ENCODE measurements at places on chromosomes 1 and 21.

GRCh38 chr1:179728271-179728670, 14.8 kb upstream of the FAM163A start:
- no peak overlapping the region for H3K4me3 ChIP-seq
- no peaks in the 10 kb centered on the region for H3K4me1 ChIP-seq
- H3K36me3 ChIP-seq, result no peaks in the 10 kb centered on the region
- DNase-seq, result no peak
- no peak overlapping the region for H3K27ac ChIP-seq

GRCh38 chr1:8326265-8326664, 8.4 kb downstream of the SLC45A1 start:
- no peaks in the 10 kb centered on the region for H3K36me3 ChIP-seq
- no peak overlapping the region for H3K4me3 ChIP-seq
- H3K27ac ChIP-seq, result no peak overlapping the region
- DNase-seq, result no peak

GRCh38 chr1:30679201-30679975, 44.0 kb downstream of the MATN1 start:
- peaks cover 6% of the 10 kb centered on the region for H3K27me3 ChIP-seq
- DNase-seq, result peak; percentile 20
- H3K27ac ChIP-seq, result no peak overlapping the region
- H3K36me3 ChIP-seq, result no peaks in the 10 kb centered on the region
- no peak overlapping the region for H3K4me3 ChIP-seq
- H3K4me1 ChIP-seq, result no peaks in the 10 kb centered on the region

GRCh38 chr1:222335586-222335985, 212.3 kb downstream of the HHIPL2 start:
- H3K36me3 ChIP-seq, result no peaks in the 10 kb centered on the region
- no peaks in the 10 kb centered on the region for H3K4me1 ChIP-seq
- H3K27ac ChIP-seq, result no peak overlapping the region
- H3K4me3 ChIP-seq, result no peak overlapping the region
- H3K27me3 ChIP-seq, result no peaks in the 10 kb centered on the region

GRCh38 chr1:3014050-3014440, 7.2 kb upstream of the ACTRT2 start:
- DNase-seq, result peak; percentile 37
- H3K4me3 ChIP-seq, result no peak overlapping the region
- H3K27me3 ChIP-seq, result no peaks in the 10 kb centered on the region
- H3K27ac ChIP-seq, result no peak overlapping the region

DNA sequence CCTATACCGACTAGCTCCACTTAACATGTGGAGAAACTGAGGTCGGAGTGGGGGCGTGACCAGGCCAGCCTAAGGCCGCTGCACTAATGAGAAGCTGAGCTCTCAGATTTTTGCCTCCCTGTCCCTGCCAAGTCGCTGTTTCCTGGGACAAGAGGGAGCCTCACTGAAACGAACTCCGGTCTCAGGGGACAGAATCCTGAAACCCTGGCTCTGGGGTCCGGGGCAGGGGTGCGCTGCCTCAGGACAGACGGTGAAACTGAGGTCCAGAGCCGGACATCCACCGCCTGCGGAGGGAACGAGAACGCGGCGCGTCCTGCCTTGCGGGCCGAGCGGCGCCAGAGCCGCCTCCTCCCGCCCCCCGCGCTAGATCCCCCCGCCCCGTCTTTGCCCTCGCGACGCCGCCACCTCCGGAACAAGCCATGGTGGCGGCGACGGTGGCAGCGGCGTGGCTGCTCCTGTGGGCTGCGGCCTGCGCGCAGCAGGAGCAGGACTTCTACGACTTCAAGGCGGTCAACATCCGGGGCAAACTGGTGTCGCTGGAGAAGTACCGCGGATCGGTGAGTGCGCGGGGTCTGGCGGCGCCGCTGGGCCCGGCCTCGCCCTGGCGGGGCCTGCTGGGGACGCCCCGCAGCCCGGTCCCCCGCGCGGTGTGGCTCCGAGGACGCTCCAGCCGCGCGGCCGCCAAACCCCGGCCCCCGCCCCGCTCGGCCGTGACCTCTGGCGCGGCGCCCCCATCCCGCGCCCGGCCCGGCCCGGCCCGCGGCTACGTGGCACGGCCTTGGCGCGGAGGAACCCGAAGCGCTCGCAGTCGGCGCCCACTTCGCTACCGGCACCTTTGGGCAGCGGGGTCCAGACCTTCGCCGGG, at the start of gene GPX7:
Gene GPX7 (plus strand): TSS at position 381 of the 865 bp plus-strand sequence. CDS start 39 bp downstream, at position 420.
- H3K27ac ChIP-seq, result peak within 1 kb of the TSS; percentile 85
- no peak for DNase-seq

GRCh38 chr1:30444850-30445249, 278.5 kb downstream of the MATN1 start:
- no peak overlapping the region for H3K27ac ChIP-seq
- H3K4me3 ChIP-seq, result no peak overlapping the region
- H3K4me1 ChIP-seq, result no peaks in the 10 kb centered on the region
- DNase-seq, result no peak

DNA sequence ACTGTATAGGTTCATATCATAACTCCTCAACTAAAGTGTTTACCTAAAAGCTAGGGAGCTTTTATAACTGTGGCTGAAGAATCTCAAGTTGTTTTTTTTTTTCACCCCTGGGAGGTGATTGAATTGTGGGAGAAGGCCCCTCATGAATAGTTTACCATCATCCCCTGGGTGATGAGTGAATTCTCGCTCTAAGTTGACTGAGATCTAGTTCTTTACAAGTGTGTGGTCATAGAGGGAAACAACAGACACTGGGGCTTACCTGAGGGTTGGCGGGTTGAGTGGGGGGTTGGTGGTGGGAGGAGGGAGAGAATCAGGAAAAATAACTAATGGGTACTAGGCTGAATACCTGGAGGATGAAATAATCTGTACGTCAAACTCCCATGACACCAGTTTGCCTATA, 7.9 kb upstream of the ZSCAN20 start:
- H3K27me3 ChIP-seq, result no peaks in the 10 kb centered on the region
- no peaks in the 10 kb centered on the region for H3K36me3 ChIP-seq

DNA sequence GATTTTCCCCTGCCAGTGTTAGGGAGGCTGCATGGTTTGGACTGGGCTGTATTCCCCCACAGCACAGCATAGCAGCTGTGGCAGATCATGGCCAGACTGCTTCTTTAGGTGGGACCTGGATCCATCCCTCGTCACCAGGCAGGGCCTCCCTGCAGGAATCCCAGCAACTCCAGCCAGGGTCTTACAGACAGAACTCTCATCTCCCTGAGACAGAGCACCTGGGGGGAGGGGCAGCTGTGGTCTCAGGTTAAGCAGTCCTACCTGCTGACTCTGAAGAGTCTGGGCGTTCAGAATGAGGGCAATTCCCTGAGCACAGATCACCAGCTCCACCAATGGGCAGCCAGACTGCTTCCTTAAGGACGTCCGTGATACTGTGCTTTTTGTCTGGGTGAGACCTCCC, 47.9 kb upstream of the C1orf115 start:
- no peaks in the 10 kb centered on the region for H3K36me3 ChIP-seq
- H3K27ac ChIP-seq, result no peak overlapping the region
- H3K27me3 ChIP-seq, result no peaks in the 10 kb centered on the region
- DNase-seq, result no peak
- H3K4me1 ChIP-seq, result no peaks in the 10 kb centered on the region

DNA sequence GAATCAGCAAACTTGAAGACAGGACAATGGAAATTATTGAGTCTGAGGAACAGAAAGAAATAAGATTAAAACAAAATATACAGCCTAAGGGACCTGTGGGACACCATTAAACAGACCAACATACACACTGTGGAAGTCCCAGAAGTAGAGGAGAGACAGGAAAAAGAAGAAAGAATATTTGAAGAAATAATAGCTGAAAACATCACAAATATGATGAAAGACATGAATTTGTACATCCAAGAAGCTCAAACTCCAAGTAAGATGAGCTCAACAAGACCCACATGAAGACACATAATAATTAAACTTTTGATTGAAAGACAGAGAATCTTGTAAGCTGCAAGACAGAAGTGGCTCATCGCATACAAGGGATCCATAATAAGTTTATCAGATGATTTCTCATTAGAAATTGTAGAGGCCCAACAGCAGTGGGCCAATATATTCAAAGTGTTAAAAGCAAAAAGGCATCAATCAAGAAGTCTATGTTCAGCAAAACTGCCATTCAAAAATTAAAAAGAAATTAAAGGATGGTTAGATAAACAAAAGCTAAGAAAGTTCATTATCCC, 311.3 kb upstream of the ADGRL2 start:
- H3K4me3 ChIP-seq, result no peak overlapping the region
- no peak for DNase-seq
- H3K36me3 ChIP-seq, result no peaks in the 10 kb centered on the region
- no peaks in the 10 kb centered on the region for H3K4me1 ChIP-seq
- H3K27me3 ChIP-seq, result no peaks in the 10 kb centered on the region

Data from breast epithelium (tissue), 4 donors.